ENCODE measurements at places on chromosomes 11 and 22.

DNA sequence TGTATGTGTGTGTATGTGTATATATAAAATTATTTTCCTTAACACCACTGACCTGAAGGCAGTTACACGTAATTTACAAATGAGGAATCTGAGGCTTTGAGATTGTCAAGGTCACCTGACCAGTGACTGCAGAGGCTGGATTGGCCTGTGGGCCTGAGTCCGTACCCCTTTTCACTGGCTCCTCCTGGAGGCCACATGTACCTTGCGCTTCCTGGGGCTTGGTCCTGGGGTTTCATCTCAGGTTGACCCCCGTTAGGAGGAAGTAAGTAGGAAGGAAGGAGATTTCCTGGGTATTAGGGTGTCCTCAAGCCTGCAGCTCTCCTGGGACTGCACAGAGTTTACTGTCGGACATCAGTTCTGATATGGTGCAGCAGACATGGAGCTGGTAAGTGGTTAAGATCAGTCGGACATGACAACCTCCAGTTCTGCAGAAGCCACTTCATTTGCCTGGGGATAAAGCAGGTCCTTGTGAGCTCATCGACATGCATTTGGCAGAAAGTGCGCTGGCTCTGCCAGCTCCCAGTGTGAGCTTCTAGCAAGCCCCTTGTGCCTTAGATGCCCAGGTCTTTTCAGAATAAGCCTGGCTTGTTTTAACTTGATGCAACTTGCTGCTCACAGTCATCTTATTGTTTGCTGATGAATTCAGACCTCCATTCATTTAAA, 36.6 kb downstream of the ST3GAL4 start:
- no peak for DNase-seq

GRCh38 chr11:108891909-108892511, 227.1 kb downstream of the DDX10 start:
- no peak for DNase-seq

DNA sequence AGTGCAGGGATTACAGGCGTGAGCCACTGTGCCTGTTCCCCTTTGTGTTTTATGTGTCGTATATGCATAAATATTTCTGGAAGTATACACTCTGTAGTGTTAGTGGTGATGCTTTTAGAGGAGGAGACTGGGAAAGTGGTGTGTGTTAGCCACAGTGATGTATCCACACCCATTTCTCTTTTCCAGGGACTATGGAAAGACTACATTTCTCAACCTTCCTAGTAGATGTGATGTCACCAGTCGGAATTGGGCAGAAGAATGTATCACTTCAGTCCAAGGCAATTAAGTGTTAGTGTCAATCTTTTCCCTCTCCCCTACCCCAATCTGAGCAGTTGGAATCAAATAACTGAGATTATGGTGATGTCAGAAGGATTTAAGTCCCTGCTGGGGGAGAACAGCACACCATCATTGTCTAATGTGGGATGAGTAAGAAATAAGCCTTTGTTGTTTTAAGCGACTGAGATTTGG, 5.8 kb upstream of the ATG16L2 start:
- no peak for DNase-seq

- DNase-seq = no peak
These were observed 45.7 kb downstream of the NAT10 start for GRCh38 chr11:34151166-34151565.

- no peak for DNase-seq
These were observed 623.4 kb upstream of the LUZP2 start for GRCh38 chr11:23873406-23873805.

DNA sequence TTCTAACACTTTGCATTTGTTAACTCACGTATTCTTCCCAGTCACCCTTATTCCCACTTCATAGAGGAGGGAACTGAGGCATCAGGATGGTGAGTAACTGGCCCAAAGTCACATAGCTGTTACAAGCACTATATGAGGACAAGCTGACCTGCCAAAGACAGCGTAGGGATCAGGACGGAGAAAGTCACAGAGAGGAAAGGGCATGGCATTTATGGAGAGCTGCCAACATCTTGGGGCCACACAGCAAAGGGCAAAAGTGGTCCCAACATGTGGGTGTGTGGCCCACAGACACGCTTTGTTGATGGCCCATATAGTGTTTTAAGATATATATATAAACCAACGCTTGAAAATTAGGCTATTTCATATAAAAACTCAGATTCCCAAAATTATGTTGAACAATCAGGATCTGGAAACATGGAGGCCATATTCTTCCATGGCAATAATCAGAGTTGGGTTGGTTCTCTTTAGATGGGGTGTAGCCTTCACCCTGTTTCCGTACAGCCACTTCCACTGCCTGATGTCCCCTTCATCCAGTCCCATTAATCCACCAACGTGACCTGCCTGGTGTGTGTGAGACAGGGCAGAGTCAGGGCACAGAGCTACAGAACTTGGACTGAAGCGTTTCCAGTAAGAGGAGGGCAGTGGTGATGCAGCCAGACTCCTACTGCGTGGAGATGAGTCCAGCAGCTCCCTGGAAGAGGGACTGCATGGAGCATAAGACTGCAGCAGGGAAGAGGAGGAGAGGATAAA, 39.9 kb upstream of the CD5 start:
- no peak for DNase-seq

DNA sequence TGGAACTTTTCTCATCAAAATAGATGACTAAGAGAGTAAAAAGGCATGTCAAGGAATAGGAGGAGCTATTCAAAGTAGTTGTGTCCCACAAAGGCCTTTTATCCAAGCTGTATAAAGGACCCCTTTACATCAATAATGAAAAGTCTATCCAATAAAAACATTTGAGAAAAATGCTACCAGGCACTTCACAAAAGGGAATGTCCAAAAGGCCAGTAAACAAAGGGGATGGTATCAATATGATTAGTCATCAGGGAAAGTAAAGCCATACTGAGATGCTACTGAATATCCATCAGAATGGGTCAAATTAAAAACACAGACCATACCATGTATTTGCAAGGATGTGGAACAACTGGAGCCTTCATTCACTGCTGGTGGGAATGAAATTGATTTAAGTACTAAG, 224.9 kb downstream of the NELL1 start:
- DNase-seq = peak; percentile 69

DNA sequence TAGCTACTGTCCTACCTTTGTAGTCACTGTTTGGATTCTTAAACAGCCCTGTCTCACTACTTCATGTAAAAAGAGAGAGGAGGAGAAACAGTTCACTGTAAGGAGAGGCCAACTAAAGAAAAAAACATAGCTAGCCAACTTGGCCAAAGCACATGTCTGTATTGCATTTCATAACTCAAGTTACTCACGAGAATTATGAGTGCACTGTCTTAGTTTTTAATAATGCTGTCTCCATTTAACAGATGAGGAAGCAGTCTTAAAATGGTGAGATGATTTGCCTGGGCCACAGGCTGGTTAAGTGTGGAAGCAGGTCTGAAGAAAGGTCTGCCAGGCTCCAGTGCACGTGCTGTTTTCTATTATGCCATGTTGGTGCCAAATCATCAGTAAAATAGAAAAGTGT, 104.5 kb downstream of the UVRAG start:
- DNase-seq = no peak

DNA sequence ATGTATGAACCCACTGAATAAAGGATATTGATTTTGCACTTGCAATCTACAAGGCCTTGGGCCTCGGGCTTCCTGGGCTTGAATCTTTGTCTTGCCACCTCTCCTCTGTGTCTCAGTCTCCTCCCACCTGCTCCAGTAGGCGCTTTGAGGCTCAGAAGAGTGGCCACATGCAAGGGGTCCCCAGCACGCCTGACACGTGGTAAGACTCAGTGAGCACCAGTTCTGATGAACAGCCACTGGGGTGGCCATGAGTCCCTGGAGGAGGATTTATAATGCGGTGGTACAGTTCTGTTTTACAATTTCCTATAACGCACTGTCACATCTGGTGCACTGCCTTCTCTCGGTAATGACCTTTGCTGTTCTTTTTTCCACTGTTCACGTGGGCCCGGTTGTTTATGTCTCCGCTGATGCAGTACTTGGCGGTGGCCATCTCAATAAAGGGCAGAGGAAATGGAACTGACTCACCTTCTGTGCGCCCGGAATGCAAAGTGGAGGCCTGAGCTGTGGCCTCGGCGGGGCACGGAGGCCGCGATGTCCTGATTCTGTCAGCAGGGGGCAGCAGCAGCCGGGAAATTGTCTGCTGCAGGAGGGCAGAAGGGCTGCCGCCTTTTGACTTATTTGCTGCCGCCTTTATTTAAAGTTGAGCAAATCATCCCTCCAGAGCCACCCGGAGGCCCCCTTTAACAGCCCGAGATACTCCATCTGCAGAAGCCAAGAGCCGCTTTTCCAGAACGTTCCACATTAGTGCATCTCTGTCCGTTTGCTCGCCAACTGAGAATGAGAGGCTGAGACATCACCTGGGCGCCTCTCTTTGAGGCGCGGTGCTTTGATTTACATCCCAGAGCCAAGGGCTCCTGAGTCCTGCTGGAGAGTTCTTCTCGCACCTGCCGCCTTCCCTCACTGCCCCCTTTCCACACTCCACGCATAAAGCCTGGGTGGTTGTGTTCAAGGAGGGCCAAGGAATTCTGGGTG, 6.0 kb upstream of the IFT27 start:
- DNase-seq = peak; percentile 85

GRCh38 chr11:1300121-1300520, 9.3 kb downstream of the TOLLIP start:
- DNase-seq = no peak

GRCh38 chr22:33652615-33653014, 267.7 kb downstream of the LARGE1 start:
- DNase-seq = no peak

GRCh38 chr11:44016546-44017442, 31.0 kb upstream of the ACCSL start:
- DNase-seq = no peak

GRCh38 chr11:114163229-114163631, 103.7 kb downstream of the ZBTB16 start:
- no peak for DNase-seq

DNA sequence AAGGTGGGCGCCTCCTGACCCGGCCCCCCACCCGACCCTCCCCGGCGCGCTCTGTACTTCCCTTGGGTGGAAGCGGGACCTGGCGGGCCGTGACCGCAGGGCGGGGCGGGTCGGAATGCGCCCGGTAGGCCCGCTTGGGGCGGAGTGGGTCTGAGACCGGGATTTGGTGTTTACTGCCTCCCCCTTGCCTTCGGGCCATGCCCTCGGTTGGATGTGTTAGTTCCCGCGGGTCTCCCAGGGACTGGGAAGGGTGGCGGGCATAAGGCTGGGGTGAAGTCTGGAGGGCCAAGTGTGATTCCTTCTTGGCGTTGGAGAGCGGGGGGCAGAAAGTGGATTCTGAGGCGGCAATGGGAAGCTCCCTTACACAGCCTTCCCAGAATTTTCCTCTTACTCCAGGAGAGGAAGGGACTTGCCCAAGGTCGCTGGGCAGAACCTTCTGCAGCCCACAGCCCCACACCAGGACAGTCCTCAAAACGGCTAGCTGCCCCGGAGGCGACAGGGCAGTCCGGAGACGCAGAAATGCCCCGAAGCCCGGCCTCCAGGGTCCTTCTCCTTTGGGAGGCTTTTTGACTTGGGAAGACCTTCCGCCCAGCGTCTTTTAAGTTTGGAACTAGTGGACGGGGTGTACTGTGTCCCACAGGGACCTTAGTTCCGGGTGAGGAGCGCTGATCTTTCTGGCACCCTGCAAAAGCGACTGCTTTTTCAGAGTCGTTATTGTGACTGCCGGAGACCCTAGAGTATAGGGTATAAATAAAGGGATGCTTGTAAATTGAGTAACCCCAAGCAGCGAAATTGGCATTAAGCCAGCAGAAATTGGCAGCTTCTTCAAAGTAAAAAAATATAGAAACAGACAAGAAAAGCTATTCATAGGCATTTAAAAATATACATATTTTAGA, 647 bp downstream of the SWAP70 start:
- peak; percentile 53 for DNase-seq

DNA sequence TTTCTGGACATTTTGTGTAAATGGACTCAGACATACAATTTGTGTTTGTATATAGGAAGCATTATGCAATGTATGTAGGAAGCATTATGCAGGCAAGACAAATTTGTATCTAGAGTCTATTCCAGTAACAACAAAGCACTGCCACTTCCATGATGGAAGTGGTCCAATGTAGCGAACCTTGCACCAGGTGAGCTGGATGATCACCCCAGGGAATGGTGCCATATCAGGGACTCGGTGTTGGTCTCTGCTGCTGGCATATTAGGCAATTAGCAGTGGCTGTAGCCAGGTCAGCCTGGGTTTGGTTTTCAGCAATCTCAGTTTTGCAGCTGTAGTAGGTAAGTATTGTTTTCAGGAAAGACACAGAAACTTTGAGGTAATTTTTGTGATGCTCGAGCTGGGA, 12.8 kb downstream of the ZFP91 start:
- no peak for DNase-seq

DNA sequence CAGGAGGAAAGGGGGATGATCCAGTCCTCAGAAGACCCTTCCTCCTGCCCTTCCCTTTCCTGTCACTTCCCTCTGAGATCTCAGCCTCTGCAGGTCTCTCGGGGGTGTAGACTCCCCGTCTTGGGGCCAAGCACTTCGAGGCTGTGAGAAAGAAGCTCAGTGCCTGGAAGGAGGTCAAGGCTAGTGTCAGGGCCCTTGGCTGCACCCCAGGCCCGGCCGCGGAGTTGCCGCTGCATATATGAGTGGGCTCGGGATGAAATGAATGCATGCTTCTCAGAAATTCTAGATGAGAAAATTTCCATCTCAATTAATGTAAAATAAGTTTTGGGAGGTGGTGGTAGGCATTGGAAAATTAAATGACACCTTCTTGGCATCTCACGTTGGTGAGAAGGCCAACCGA, 1313.7 kb downstream of the BRD1 start:
- DNase-seq = no peak

GRCh38 chr11:106475181-106475580, 397.7 kb downstream of the AASDHPPT start:
- DNase-seq = no peak

DNA sequence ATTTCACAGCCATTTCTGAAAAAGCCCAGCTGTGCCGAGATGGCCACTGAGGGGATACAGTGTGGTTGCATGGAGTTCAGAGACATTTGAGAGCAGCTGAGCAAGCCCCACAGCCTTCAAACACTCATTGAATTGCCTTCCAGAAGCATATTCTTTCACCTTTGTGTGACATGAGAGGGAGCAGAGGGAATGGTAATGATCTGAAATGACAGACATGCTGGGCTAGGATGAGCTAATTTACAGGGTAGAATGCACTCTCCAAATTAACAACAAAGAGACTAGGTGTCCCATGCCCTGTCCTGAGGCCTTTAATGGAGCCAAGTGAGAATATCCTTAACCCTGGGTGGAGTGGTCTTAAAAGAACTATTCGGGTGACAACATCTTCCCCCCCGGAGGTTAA, 585.4 kb downstream of the NELL1 start:
- no peak for DNase-seq

GRCh38 chr11:57418131-57418530, 8.8 kb downstream of the SLC43A3 start:
- no peak for DNase-seq

GRCh38 chr11:114259551-114259983, 36.6 kb upstream of the NNMT start:
- no peak for DNase-seq

- no peak for DNase-seq
These were observed 8.6 kb downstream of the IGLL1 start for GRCh38 chr22:23571486-23571885.

GRCh38 chr22:29719899-29720645, at the start of gene CABP7:
Gene CABP7 (plus strand): TSS chr22:29720003. CDS start chr22:29720425, 422 bp downstream.
- DNase-seq = no peak

DNA sequence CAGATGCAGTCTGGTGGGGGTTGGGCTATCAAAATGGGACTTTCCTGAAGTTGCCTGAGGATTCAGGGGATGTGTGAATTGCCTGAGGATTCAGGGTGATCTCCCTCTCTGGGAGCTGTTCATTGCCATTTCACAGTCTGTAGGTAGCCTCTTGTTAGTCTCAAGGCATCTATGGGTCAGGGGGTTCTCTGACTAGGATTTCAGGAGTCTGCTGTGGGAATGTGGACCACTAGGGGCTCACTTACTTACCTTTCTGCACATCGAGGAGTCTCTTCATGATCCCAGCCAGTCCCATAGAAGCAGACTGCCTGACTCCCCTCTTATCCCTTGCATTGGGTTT, 54.0 kb downstream of the KCNQ1OT1 start:
- no peak for DNase-seq

Measured in HAP-1 (cell line).